ENCODE measurements at places on chromosomes 7 and 10.

DNA sequence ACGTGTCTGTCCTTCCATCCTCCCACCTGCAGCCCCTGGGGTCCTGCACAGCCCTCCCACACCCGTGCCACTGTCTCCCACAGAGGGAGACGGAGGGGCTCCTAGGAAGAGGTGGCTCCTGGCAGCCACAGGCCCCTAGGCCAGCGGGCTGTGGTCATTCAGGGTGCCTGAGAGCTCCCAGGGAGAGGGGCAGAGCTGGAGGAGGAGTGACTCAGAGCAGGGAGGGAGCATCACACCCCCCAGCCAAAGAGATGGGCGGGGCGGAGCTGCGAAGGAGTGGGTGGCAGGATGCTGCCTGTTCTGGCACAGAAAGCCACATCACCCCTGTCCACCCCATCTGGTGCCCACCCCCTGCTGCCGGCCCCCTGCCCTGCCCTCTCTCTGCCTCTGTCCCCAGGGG lies 50.5 kb downstream of the STK32C start:
- no peak for DNase-seq

DNA sequence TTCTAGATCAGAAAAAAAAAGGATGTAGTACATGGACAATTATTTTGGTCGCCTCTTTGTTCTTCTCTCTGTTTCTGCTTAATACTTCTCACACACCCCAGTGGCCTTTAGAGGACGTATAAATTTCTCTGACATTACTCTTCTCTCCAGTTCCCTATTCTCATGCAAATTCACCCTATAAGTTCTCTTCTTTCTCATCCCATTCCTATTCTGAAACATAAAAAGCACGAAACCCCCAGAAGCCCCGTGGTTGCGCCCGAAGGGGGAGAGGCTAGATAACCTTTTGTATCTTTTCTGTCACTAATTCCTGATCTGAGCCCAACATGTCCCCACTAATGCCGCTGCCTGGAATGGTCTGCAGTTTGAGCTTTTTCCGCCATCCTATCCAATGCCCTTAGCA lies 136.9 kb downstream of the SKIDA1 start:
- DNase-seq = no peak

DNA sequence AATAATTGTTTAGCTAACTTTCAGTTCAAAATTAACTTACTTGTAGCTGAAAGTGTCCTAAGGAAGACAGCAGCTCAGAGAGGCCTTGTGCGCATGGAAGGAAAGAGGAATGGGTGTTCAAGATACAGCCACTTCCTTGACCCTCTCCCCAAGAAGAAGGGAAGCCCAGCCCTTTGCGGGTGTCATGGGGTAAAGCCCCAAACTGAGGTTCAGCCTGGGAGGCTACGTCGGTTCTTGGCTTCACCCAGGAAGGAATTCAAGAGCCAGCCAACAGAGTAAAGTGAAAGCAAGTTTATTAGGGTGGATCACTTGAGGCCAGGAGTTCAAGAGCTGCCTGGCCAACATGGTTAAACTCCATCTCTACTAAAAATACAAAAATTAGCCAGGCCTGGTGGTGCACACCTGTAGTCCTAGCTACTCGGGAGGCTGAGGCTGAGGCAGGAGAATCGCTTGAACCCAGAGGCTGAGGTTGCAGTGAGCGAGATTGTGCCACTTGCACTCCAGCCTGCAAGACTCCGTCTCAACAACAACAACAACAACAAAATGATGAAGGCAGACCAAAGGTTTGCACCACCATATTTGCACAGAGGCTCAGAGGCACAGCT lies 15.9 kb downstream of the GPRIN2 start:
- DNase-seq = peak; percentile 14

GRCh38 chr10:130110246-130111112 lies at the start of gene C10orf143:
C10orf143 (minus strand) TSS chr10:130110830; CDS start chr10:130110772, 58 bp downstream.
- peak; percentile 99 for DNase-seq

GRCh38 chr7:55140221-55140940 lies 121.6 kb downstream of the EGFR start:
- DNase-seq = no peak

- no peak for DNase-seq
Observed at GRCh38 chr7:64990936-64991335, at the start of gene ZNF117. ZNF117 (minus strand) TSS chr7:64991036.

DNA sequence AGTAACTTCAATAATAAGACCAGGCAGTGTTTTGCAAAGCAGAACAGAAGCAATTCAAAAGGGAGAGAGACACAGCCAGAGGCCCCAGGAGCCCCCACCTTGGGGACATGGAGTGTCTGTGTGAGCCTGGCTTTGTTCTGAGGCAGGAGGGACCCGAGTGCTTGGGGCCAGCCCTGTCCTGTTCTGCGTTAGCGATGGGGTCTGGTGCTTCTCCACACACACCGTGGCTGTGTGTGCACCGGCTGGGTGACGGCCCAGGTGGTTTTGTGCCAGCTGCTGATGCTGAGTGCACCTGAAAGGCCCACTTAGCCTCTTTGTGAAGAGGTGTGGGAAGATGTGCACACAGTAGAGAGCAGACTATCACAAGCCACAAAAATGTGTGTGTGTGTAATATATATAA lies 468.9 kb downstream of the DNAJB6 start:
- DNase-seq = no peak

DNA sequence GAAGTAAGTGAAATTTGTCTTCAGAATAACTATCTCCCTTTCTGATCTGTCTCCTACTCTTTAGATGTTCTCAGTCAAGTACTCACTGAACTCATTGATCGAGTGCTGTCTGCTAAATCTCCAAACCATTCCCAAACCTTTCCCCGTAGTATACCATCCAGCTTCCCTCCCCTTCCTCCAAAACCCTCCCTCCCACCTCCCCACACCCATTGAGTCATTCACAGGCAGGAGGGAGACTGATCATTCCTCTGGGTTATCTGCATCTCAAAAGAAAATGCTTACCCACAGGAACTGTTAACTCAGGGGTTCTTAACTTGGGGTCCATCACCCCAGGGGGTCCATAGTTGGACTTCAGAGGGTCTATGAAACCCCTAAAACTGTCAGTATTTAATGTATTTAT lies 37.4 kb downstream of the GOT1 start:
- DNase-seq = no peak

DNA sequence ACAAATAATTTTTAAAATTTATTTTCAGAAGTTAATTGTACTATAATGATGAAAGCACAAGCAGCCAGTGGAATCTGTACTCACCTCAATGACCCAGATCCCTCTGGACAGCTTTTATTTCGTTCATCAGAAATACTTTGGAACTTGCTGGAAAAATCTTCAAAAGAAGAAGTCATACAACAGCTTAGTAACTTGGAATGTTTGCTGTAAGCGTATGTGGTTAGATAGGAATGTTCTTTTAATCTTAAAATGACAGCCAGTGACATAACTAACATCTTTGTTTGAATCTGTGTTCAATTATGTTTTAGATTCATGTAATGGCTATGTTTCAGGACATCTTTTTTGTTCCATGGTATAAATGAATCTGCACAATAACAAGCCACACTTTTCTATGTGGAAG lies 26.8 kb downstream of the CFAP69 start:
- DNase-seq = no peak

GRCh38 chr7:98066934-98067507 lies 39.6 kb upstream of the LMTK2 start:
- no peak for DNase-seq

- no peak for DNase-seq
Observed at GRCh38 chr7:94909179-94909466, 1.7 kb downstream of the PPP1R9A start.

GRCh38 chr10:78830062-78830975 lies 238.4 kb upstream of the ZMIZ1 start:
- no peak for DNase-seq

- no peak for DNase-seq
Observed at GRCh38 chr7:21618706-21619105, 75.9 kb downstream of the DNAH11 start.

DNA sequence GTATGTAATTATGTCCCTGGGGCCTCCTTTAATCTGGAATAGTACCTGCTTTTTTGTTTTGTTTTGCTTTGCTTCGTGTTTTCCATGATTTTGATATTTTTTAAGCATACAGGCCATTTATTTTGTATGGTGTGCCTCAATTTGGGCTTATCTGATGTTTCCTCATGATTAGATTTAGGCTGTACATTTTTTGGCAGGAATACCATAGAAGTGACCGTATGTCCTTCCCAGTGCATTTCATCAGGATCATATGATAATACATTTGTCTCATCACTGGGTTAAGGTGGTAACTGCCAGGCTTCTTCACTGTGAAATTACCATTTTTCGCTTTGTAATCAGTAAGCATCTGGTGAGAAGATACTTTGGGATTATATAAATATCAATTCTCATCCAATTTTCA lies 117.8 kb upstream of the SAMD8 start:
- DNase-seq = no peak

DNA sequence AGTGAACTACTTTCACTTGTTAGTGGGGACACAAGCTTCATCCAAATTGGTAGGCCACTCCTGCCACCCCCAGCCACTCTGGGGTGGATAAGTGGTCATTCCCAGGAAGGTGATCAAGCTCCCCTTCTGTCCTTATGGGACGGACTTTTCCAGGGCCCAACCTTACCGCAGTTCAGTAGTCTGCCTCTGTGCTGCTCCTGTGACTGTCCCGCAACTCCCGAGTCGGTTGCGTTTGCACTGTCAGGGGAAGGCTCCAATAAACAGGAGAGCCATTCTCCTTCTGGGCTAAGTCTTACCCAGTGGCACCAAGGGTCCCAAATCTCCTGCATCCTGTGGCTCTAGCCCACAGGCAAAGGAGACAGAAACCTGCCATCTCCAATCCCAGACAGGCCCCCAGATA lies 7.4 kb upstream of the ZNF33A start:
- DNase-seq = no peak

GRCh38 chr10:119104654-119105015 lies 722 bp downstream of the DENND10 start:
- no peak for DNase-seq

DNA sequence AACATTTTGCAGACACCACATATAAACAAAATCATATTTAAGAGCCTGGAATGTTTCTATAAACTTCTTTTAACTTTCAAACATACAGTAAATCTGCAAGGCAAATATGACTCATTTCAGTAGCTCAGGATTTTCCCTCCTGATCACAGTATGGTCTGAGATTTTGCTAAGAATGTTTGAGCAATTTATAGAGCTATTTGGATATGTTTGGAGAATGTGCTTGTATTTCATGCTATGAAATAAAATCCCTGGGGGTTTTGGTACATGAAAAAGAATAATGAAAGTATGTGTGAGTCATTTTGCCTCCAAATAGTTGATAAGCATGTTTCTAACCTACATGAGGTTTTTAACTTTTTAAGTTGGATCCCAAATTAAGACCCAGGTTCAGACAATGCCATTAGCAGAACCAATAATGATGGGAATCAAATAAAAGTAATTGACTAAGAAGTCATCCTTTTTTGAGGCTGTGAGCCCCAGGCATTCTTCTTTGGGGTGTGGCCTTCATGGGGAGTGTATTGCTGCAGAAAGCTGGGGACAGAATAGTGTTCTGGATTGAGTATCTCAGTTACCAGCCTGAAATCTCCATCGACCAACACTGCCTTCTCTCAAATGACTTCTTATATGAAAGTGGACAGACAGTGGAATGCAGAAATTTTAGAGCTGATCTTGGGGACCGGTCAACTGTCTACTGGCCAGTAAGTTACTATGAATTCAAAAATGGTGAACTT lies 66.1 kb upstream of the AGBL3 start:
- no peak for DNase-seq

DNA sequence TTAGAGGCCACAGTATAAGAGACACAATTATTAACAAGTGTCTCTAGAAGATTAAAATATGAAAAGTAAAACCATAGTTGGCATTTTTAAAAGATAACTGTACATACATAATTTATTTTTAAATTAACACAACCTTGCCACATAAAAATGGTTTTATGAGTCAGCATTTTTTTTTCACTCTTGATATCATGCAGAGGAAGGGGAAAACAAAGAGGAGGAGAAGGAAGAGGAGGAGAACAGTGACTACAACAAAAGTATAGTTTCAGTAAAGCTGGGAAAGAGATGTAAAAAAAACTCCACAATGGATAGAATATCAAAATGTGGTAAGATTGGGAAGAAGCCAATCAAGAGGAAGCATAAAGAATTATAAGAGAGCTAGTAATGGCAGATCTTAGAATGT lies 34.0 kb downstream of the CH25H start:
- no peak for DNase-seq

DNA sequence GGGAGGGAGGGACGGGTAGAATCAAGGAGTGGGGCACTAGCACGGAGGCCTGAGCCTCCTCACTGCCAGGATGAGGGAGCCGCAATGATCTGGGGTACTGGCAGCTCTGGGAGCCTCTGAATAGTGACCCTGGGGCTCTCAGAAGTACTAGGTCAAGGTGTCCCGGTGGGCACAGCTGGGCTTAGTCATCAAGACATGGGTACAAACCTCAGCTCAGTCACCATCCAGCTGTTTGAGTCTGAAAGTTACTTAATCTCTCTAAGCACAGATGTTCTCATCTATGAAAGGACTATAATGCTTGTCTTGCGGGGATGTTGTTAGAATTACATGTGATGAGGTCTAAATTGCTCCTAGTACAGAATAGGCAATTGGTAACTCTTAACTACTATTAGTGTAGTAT lies 276.8 kb downstream of the KCNMA1 start:
- no peak for DNase-seq

DNA sequence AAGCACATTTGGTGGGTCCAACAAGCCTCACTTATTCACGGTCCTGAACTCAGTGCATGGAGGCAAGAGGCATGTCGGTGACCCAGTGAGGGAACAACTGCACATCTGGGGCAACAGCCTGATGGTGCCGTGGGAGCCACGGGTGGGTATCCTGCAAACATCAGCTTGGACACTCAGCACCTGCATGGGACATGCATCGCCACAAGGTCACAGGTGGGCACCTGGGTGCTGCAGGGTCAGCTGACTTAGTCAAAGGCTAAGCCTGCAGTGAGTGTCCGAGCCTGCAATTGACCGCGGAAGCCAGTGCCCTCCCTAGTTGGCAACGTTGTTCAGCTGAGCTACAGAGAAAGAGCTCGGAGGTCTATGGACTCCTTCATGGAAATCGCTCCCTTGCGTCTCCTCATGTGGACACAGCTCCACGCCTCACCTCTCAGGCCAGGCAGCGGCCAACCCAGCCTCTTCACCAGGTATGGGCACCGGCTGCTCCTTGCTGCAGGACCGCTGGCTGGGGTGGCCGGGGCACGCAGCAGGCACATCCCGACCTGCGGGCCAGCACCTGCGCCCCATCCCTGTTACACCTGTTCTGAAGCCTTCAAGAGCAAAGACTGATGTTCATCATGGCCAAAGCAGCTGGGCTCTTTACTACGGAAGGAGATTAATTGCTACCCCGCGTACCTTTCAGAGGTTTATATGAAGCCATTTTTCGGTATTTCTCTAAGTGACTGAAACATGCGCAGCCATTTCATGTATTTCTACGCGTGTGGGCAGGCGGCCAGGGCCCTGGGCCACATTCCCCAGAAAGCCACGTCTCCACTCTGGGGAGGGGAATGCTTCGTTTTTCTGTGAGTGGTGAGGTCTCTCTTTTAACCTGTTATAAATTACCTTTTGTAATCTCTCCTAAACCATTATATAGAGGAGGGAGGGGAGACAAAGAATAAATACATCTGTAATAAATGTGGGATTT lies 380.7 kb downstream of the DNAJB6 start:
- DNase-seq = no peak

- no peak for DNase-seq
Observed at GRCh38 chr10:75398200-75398691, 3.3 kb downstream of the ZNF503 start.
